ENCODE measurements at places on chromosomes 5 and 9.
A peak's percentile ranks its signal among the peaks of the same experiment; 100 is the strongest.

- DNase-seq, result no peak
These were observed 44.0 kb upstream of the SLC25A51 start for GRCh38 chr9:37947977-37948376.

DNA sequence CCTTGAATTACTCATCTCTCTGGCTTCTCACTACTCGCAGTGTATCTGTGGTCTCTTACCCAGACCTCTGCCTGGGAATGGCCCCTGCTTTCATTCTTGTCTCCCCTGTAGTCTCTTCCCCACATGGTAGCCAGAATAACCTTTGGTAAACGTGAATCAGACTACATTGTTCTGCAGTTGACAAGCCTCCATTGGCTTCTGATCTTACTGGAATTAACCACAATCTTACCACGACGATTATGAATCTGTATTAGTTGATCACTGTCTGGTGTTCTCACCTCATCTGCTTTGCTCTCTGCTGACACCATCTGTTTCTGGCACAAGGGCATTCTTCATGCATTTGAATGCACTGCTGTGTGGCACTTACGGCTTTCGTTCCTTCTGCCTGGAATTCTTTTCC lies 781.2 kb downstream of the MTRR start:
- DNase-seq, result no peak

GRCh38 chr9:127241354-127241753 lies 23.2 kb upstream of the GARNL3 start:
- DNase-seq, result no peak

DNA sequence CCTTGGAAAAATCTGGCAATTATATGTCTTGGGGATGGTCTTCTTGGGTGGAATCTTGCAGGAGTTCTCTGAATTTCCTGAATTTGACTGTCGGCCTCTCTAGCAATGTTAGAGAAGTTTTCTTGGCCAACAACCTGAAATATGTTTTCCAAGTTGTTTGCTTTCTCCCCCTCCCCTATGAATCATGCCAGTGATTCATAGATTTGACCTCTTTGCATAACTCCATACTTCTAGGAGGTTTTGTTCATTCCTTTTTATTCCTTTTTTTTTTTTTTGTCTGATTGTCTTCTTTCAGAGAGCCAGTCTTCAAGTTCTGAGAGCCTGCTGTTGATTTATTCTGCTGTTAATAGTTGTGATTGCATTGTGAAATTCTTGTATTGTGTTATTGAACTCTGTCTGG lies 56.7 kb upstream of the SLC44A1 start:
- peak; percentile 67 for DNase-seq

DNA sequence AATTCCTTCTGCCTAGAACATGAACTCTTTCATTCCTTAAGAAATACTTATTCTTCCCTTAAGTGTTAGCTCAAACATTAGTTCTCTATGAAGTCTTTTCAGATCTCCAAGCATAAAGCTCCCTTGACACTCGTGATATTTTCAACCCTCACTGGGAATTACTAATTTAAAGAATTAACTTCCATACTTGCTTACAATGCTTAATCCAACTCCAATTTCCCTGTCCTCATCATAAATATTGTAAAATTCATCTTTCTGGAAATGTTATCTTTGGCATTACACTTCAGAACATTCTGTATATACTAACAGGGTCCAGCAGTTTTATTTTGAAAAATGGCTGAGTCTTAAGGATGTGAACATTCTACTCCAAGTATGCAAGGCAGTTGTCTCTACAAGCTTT lies 7.2 kb downstream of the STARD4 start:
- no peak for DNase-seq

GRCh38 chr9:130262061-130262745 lies 3.4 kb upstream of the HMCN2 start:
- peak; percentile 42 for DNase-seq

- DNase-seq, result peak; percentile 97
These were observed at the start of gene RANBP6 for GRCh38 chr9:6015278-6016157. Gene RANBP6, minus strand, starts transcription at chr9:6015624. Its CDS starts 17 bp downstream, at chr9:6015607.

DNA sequence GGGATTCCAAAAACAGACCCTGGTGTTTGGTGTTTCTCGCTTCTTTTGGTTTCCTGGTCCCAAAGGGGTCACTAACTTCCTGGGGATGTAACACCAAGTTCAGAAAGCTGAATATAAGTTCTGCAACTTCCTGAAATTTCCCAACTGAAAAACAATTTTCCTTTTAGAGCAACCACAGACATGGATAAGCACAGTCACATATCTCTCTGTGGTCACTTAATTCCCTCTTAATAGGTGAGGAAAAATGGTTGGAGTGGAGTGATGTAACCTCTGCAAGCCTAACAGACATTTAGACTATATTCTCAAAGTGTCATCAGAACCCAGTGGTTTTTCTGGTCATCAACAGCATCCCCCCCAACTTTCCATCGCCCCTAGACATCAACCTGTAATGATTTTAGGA lies 135.3 kb downstream of the PRELID2 start:
- no peak for DNase-seq

- peak; percentile 89 for DNase-seq
These were observed 2.6 kb upstream of the UAP1L1 start for GRCh38 chr9:137074657-137075274.

GRCh38 chr5:139094154-139095131 lies 103.7 kb downstream of the SIL1 start:
- DNase-seq, result no peak

DNA sequence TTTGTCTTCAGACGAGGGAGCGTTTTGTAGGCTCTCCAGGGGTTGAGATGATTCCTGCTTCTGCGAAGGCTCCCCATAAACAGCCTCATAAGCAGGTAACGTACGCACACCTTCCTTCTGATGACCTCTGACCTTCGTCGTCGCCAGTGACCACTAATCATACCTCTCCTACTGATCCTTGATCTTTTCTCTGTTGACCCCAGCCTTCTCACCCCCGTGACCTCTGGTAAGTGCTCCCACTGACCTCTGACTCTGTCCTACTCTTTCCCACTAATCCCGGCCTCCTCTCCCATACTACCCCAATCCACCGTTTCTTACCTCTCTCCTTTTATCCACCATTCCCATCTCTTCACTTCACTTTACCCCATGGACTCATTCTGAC lies 345 bp downstream of the DNAI1 start:
- no peak for DNase-seq

DNA sequence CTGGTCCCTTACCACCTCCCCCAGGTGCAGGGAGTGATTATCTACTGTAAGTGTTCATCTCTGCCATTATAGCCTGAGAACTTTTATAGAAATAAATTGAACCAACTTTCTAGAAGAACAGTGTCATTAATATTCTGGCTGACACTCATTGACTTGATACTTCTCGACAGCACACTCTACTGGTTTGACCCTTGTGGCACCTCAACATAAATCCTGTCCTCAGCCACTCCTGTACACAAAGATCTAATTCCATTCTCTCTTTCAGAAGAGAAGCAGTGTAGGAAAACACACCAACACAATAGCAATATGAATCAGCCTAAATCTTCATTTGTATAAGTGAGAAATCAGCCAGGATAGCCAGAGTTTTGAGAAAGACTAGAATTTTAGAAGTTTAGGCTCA lies 417.7 kb downstream of the TAF11L14 start:
- peak; percentile 4 for DNase-seq

DNA sequence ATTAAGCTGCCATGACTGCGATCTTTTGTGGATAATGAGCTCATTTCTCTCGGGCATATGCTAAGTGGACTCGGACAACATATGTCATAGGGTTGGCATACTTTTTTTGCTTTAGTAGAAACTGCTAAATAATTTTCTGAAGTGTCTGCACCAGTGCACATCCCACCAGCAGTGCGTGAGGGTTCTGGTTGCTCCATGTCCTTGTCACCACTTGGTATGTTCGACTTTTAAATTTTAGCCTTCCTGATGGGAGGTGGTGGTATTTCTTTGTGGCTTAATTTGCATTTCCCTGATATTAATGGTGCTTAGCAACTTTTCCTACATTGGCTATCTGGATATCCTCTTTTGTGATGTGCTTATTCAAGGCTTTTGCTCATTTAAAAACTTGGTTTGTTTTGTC lies 57.8 kb upstream of the NRARP start:
- DNase-seq, result no peak

- no peak for DNase-seq
These were observed 421.4 kb upstream of the DAB2 start for GRCh38 chr5:39846144-39846543.

DNA sequence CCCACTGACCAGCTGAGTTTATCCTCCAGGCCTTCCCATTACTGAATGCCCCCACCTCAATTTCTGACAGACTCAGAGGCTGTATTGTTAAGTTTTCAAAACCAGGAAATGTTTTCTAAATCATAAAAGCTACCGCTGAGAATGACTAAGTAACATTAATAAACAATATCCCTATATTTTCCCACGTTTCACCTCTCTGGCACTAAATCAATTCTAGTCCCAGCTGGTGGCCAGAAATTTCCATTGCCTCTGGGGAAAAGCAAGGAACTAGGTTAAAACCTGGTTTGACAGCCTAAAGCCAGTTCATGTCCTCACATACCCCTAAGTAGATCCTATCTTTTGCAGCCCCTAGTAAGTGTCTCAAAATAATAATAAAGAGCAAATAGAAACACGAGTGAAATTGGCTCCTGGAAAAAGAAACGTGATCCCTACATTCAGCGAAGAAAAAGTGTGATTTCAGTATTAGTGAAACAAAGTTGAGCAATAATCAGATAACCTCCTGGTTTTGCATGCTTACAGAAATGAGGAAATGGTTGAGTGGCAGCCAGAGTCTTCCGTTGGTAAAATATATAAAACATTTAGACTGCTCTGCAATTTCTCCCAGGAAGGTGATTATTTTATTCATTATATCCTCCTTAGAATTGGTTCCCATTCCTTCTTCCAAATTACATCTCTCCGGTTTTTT lies 110.9 kb downstream of the ESM1 start:
- peak; percentile 63 for DNase-seq

- peak; percentile 7 for DNase-seq
These were observed 337.1 kb downstream of the GADD45G start for GRCh38 chr9:89941875-89942274.

GRCh38 chr5:140131967-140132409 lies 6.3 kb downstream of the IGIP start:
- peak; percentile 83 for DNase-seq

DNA sequence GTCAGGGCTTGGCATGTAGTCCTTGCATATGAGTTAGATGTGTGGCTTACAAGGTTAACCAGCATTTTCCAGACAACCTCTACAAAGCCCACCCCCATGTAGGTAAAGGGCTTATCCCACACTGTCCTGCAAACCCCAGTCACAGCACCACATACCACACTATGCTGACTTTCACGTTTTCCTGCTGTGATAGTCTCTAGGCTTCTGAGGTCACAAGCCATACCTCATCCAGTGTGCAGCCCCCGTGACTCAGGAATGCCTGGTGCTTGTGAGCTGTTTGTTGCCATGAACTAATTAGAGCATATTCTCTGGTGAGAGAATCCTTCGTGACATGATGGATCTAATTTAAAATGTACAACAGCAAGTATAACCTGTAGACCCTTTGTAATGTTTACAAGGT lies 50.8 kb downstream of the ERAP1 start:
- no peak for DNase-seq

GRCh38 chr9:38039907-38040682 lies 28.9 kb downstream of the SHB start:
- DNase-seq, result no peak

- no peak for DNase-seq
These were observed 171.4 kb upstream of the DAP start for GRCh38 chr5:10932426-10932825.

All from NB4 (cell line).